DMS 273 treated with DMSO at 0.1 percent for 48 hours (cell line): ENCODE measurements at places on chromosomes 7 and 10.

- no peak for DNase-seq
These were observed 101.6 kb downstream of the NKX6-2 start for GRCh38 chr10:132684164-132684891.

DNA sequence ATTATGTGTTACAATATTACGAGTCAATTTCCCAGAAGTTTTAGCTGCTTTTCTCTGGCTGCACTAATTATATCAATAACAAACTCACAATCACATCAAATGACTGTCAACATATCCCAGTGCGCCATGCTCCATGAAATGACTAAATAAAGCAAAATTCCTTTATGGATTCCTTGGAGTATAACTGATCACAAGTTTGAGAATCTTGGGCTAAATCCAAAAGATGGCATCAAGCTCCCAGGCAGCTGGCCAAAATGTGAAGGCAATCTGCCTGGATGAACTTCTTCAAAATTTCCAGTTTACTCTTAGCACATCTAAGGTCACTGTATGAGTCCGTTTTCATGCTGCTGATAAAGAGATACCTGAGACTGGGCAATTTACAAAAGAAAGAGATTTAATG, 210.8 kb downstream of the CCSER2 start:
- DNase-seq = no peak

DNA sequence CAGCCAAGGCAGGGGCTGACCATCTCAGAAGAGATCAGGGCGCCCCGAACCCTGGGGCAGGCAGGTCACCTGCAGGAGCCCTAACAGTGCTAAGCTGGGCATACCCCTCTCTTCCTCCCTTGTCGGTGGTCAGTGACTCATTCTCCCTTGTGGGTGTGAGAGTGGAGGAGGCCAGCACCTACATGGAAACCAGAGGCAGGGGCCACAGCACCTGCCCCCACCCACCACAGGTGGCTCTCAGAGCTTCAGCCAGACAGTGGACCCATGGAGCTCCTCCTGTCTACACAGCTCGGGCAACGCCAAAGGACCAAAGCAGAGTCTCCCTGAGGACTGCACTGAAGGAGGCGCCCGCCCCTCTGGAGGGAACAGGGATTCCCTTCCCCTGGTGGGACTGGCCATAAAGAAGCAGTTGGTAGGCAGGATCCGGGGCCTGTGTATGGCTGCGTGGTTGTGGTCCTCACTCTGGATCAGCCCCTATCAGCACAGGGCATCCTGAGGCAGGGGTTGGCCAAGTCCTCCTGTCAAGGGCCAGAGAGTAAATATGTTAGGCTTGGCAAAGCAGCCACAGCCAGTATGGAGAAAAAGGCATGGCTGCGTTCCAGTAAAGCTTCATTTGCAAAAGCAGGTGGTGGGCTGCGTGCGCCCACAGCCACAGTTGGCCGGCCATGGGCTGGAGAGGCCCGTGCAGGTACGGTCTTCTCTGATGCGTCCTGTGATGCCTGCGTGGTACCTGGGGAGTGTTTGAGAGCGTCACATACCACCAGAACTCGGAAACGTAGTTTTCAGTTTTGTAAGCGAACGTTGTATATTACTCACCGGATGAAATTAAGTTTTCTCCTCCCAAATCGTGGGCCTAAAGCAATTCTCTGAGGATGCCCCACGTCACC, 198.2 kb downstream of the EBF3 start:
- no peak for DNase-seq

DNA sequence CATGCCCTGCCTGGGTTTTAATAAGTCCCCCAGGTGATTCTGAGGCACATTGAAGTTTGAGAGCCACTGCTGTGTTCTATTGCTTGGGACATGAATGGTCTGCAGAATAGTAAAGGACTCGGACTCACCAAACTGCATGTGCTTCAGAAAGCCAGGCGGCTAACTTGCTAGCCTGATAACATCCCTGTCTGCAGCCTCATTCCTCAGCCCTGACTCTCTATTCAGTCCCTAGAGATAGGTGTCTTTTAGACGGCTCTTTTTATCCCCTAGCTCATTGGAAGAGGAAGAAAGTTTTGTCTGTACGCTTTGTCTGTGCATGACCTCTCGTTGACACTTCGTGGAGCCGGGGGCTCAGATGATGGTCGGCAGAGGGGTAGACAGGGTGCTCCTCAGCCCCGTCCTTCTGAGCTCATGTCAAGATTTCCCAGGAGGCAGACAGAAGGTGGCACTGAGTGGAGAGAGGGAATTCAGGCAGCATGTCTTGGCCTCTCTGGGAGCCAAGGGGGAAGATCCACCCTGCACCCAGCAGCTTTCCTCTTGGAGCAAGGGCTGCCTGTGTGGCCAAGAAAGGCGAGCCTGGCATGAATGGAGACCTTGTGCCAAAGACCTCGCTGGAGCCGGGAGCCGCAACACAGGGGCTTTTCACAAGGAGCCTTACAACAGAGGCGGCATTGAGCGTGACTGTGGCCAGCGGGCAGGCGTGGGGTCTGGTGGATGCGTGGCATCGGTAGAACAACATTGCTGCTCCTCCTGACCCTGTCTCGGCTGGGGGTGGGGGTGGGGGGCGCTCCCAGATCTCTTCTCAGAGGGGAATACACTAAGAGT, 51.1 kb upstream of the PODXL start:
- DNase-seq = no peak

DNA sequence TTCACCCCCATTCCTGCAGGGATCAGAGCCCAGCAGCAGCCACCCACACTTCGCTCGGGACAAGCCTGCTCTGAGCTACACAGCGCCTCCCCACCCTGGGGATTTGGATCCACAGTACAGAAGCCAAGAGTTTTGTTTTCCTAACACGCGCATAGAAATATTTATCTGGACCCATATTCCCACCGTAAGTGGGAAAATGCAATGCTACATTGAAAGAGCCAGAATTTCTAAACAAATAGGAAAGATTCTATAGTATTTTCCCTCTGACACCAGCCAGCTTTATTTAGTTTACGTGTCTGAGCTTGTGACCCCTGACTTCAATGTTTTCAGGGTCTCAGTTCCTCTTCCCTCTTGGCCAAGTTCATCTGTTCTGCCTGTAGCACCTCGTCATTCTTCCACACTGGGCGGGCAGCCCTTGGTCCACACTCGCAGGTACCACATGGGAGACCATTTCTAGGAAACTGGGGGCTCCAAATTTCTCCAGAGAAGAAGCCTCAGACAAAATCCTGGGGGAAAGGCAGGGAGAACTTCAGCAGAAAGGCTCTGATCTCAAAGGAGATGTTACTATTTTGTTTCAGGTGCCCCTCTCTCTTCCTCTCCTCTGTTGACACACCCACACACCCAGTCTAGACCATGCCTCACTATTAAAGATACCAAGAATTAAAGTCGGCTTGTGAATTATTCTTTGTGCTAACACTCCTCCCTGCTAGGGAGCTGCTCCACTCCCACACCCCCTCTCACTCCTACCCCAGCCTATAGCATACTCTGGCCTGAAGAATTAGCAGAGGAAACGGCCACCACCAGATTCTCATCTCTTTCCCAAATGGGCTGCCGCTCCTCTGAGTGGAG, 116.0 kb upstream of the PCGF5 start:
- DNase-seq = no peak

GRCh38 chr7:38374507-38374906, 101.1 kb upstream of the TARP start:
- DNase-seq = no peak

DNA sequence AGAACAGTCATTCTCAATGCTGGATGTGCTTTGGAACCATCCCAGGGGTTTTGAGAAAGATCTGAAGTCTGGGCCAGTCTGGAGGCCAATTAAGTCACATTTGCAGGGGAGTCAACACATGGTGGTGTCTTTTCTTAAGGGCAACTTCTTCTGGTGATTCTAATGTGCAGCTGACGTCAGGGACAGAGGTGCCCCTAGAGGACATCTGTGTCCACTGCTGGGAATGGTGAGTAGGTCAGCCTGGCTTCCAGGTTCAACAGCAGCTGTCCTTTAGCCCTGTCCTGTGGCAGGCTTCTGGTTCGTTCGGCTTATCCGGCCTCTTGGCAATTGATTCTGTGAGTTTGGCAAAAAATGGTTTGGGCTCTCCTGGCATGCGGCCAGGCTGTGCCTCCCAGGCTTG, 269.7 kb upstream of the HABP2 start:
- no peak for DNase-seq

- peak; percentile 82 for DNase-seq
These were observed 687 bp upstream of the KMT2E start for GRCh38 chr7:105013221-105013815.

- no peak for DNase-seq
These were observed 43.4 kb upstream of the MTPN start for GRCh38 chr7:136020556-136020955.

- DNase-seq = no peak
These were observed 99.4 kb downstream of the GRM8 start for GRCh38 chr7:127153315-127153714.

DNA sequence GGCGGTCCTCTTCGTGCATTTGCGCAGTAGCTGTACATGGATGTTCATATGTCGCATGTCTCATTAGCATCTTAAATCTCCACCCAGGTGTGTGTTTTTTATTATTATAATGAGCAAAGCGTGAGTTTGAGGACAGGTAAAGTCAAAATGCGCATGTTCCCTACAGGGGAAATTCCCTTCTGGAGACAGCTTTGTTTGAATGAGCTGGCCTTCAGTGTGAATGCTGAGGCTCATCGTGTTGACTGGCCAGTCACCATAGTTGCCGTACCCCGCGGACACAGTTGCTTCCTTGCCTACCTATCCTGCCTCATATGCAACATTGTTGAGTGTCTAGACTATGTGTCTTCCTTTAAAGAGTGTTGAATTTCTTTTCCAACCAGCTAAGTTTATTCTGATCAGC, 13.6 kb downstream of the LYZL1 start:
- no peak for DNase-seq

DNA sequence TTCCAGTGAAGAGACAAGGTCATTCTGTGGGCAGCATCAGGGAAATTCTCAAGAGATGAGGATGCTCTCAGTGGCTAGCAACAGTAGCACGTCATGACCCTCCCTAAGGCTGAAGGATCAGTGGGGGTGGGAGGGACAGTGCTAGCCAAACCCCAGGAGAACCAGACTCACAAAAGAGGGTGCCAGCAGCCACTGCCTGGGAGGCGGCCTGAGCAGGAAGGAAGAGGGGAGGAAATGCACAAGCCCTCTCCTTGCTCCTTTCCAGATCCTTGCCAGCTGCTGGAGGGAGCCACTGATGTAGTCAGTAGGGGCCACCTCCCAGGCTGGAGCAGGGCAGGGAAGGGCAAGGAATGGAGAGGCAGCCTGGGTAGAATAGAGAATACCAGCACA, 302.7 kb downstream of the RPS24 start:
- DNase-seq = no peak

GRCh38 chr10:96448021-96448457, 65.7 kb downstream of the TLL2 start:
- no peak for DNase-seq

DNA sequence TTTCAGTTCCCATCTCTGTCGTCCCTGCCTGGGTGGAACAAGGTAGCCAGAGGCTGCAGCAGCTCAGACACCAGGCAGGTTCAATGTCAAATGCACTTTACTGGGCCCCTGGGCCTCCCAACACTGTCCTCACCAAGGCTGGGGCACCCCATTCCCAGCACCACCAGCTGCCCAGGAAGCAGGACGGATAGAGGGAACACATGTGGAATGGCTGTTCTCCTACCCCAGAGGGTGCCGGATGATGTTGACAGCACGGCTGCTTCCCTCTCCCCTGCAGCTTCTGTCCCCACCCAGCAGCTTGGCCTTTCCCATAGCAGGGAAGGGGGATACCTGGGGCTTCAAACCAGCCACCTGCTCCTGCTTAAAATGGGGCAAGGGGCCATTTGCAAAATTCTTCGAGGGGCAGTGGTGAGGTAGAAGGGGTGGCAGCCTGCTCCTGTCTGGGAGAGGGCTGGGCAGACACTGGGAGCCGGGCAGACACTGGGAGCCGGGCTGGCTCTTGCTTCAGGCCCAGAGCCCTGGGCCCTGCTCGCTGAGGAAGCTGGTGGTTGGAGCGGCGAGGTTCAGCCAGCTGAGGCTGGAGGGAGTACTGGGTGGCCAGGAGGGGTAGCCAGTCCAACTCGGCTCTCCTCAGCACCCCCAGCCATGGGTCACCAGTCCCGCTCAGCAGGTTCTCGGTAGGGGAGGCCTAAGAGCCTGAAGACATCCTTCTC, 9.1 kb downstream of the POLL start:
- DNase-seq = no peak

- no peak for DNase-seq
These were observed 91.4 kb upstream of the PHYHIPL start for GRCh38 chr10:59085054-59085453.

GRCh38 chr7:133850497-133851280, 276.5 kb upstream of the LRGUK start:
- DNase-seq = no peak

DNA sequence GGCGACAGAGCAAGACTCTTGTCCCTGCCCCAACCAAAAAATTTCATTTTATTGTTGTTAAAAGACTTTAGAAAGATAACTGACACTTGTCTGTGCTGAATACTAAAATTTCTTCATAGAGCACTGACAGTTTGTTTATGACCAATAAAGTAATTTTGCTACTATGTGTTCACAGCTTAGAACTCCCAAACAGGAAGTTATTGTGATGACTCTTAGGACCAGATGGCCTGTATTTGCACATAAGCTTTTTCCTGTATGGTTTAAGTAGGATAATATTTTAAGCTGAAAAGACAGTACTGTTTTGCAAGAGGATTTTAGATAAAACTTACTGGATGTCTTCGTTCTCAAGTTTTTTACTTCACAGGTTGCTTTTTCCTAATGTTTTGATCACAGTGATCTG, 80.7 kb downstream of the MMRN2 start:
- no peak for DNase-seq

DNA sequence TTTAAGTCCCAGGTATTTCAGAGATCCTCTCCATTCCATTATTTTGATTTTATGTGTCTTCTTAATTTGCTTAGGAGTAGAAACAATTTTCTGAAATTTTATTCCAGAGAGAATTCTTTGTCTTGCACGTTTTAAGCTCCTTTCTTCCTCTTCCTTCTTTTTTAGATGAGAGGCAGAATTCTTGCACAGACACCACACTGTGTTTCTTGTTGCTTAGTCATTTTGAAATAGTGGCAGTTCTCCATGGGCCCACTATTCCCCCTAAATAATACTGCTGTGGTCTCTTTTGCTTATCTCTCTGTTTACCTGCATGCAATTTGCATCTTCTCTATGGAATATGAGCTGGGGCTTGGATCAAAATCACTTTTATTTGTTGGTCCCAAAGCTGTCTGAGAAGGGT, 54.3 kb upstream of the WAC start:
- DNase-seq = no peak

GRCh38 chr7:140342727-140343514, 55.4 kb downstream of the SLC37A3 start:
- no peak for DNase-seq

DNA sequence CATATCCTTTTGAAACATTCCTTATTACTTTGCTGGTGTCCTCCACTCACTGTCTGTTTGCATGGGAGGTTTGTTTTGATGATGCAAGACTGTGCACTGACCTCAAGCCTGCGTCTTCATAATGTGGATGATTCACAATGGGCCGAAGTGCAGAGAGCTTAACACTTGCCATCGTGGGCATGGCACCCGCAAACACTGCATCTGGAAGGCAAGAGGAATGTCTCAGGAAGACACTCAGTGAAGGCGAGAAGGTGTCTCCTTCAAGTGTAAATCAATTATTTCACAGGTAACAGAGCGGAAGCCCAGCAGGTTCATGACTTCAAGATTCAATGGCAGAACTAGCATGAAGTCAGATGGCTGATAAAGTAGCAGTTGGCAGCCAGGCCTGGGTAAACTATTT, 98.1 kb downstream of the DPY19L1 start:
- no peak for DNase-seq

- no peak for DNase-seq
These were observed 110.6 kb downstream of the KCNMA1 start for GRCh38 chr10:77526868-77527617.
